ENCODE measurements at places on chromosomes 11 and 22.

- DNase-seq, result no peak
Measured at GRCh38 chr11:104672897-104673296, 225.4 kb downstream of the CASP12 start.

- DNase-seq, result no peak
Measured at GRCh38 chr11:120811731-120812130, 212.2 kb upstream of the TBCEL start.

DNA sequence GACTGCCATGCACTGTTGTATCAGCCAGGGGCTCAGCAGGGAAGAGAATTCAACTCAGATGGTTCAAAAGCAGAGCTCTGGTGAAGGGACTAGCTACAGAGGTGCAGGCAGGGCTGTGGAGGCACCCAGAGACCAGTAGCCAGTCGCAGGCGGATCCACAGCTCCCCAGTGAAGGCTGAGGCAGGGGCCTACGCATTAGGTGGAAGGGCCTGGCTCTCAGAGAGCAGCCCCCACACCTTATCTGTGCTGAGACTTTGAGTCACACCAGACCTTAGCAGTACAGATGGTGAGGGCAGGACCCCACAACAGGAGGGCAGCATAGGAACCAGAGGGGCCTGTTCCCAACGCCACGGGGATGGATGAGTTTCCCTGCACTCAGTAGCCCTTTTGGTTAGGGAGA is 189.6 kb downstream of the DSCAML1 start:
- DNase-seq, result no peak

DNA sequence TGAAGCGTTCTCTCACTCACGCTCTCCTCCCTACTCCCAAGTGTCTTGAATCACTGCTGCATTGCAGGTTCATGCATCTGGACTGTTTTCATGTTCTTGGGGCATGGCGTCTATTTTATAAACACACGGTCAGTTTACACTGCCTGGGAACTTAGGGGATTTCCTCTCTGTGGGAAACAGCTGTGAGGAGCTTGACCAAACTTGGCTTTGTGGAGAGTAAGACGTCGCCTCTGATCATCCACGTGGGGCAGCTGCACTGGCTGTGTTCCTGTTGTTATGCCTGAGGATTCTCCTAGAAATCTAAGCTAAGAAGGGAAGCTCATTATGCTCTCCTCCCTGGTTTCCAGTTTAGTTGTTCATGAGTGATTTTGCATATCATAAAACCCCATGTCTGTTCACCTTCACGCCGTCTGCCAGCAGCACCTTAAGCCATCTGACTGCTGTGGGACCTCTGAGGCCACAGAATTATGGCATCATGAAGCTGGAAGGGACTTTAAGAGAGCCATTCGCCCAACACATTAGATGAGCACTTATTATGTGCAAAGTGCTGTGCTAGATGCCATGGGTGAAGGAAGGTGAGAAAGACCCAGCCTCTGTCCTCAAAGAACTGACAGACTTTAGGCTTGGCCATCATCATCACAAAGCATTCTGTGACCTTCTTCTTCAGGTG is 38.8 kb upstream of the POU2AF1 start:
- DNase-seq, result no peak

DNA sequence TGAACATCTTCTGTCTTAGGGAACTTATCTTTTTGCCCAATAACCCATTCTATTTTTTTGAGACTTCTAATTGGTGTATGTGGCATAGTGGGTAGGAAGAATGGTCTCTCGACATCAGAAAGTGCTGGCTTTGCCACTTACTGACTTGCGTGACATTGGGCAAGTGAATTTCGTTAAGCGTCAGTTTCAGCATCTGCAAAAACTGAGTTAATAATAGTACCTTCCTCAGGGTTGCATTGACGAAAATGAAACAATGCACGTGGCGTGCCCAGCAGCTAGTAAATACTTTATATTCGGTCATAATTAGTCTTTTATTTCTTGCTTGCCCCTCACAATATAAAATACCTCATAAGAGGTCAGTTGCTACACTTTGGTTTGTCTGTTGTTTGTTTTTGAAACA is 12.5 kb upstream of the GRIK4 start:
- no peak for DNase-seq
